ENCODE measurements at places on chromosomes 13 and 19. TPM values are rescaled to one million over a fixed set of nuclear protein-coding genes. Genes with fewer than 3 reads are reported as not detected.
A peak's percentile ranks its signal among the peaks of the same experiment; 100 is the strongest.

Gene NAA16
- 14.9 TPM for total RNA-seq

Gene TMEM147
- 81.6 TPM for total RNA-seq

Gene MARCHF2
- total RNA-seq: 60.1 TPM

Gene PSG11
- not detected for total RNA-seq

Gene SEMA6B
- total RNA-seq: 11.3 TPM

DNA sequence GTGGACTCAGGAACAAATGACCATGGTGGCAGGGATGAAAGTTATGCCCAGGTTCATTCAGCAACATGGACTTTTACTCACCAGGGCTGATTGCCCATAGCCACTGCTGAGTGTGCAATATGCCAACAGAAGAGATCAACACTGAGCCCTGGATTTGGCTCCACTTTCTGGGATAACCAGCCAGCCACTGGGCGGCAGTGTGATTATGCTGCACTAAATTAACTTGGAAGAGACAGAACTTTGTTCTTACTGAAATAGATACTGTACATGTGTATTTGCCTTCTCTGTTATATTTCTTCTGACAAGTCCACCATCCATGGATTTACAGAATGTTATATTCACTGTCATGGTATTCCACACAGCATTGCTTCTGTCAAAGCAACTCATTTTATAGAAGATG lies 257.4 kb downstream of the TDRD3 start:
- no peaks in the 10 kb centered on the region for H3K27me3 ChIP-seq
- H3K4me1 ChIP-seq: no peaks in the 10 kb centered on the region
- DNase-seq: no peak
- no peaks in the 10 kb centered on the region for H3K36me3 ChIP-seq

DNA sequence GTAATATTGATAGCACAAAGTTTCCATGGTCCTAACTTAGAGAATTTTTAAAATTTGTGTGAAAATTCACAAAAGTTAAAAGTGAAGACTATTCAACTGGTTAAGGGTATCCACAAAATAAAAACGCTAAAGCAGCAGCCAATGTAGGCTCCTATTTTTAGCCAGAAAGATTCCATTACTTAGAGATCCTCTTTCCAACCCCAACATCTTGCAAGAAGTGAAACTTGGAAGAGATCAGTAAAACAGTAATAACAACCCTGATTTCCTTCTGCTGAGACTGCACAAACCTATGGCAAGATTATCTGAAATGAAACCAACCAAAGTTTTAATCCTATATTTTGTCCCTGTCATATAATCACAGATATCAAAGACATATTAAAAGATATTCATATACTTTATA lies 8.5 kb downstream of the TBC1D4 start:
- no peaks in the 10 kb centered on the region for H3K27me3 ChIP-seq
- no peak overlapping the region for H3K4me3 ChIP-seq
- no peak overlapping the region for H3K27ac ChIP-seq
- no peaks in the 10 kb centered on the region for H3K4me1 ChIP-seq

DNA sequence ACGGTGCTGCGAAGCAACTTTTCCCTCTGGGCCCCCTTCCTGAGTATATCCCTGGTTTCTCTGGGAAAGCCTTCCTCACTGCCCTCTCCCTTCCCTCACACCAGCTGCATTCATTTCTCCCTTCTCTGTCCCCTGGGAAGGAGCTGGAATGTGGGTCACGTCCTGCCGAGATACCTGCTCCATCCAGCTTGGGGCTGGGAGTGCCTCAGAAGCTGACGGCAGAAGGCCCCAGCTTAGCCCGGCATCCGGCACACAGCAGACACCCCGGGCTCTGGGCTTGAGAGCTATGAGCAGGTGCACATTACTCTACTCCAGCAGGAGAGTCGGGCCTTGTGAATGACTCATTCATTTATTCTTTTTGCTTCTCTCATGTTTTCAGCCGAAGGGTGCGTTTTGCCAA lies 170.6 kb downstream of the TEX29 start:
- H3K4me1 ChIP-seq: no peaks in the 10 kb centered on the region
- DNase-seq: no peak
- no peaks in the 10 kb centered on the region for H3K36me3 ChIP-seq
- H3K4me3 ChIP-seq: no peak overlapping the region
- H3K27ac ChIP-seq: no peak overlapping the region

GRCh38 chr19:4967738-4968461 lies 1.0 kb upstream of the KDM4B start:
- no peaks in the 10 kb centered on the region for H3K36me3 ChIP-seq
- peak overlapping the region; percentile 41 for H3K4me3 ChIP-seq
- H3K27ac ChIP-seq: no peak overlapping the region
- no peaks in the 10 kb centered on the region for H3K27me3 ChIP-seq
- peaks cover 36% of the 10 kb centered on the region for H3K4me1 ChIP-seq

- H3K27me3 ChIP-seq: no peaks in the 10 kb centered on the region
- H3K36me3 ChIP-seq: no peaks in the 10 kb centered on the region
- H3K27ac ChIP-seq: no peak overlapping the region
- no peak for DNase-seq
Observed at GRCh38 chr13:59842507-59842906, 321.2 kb downstream of the DIAPH3 start.

- H3K4me1 ChIP-seq: peaks cover 34% of the 10 kb centered on the region
- H3K4me3 ChIP-seq: no peak overlapping the region
- H3K36me3 ChIP-seq: no peaks in the 10 kb centered on the region
- no peak overlapping the region for H3K27ac ChIP-seq
- H3K27me3 ChIP-seq: no peaks in the 10 kb centered on the region
- DNase-seq: no peak
Observed at GRCh38 chr13:31887286-31887685, 144.3 kb upstream of the FRY start.

DNA sequence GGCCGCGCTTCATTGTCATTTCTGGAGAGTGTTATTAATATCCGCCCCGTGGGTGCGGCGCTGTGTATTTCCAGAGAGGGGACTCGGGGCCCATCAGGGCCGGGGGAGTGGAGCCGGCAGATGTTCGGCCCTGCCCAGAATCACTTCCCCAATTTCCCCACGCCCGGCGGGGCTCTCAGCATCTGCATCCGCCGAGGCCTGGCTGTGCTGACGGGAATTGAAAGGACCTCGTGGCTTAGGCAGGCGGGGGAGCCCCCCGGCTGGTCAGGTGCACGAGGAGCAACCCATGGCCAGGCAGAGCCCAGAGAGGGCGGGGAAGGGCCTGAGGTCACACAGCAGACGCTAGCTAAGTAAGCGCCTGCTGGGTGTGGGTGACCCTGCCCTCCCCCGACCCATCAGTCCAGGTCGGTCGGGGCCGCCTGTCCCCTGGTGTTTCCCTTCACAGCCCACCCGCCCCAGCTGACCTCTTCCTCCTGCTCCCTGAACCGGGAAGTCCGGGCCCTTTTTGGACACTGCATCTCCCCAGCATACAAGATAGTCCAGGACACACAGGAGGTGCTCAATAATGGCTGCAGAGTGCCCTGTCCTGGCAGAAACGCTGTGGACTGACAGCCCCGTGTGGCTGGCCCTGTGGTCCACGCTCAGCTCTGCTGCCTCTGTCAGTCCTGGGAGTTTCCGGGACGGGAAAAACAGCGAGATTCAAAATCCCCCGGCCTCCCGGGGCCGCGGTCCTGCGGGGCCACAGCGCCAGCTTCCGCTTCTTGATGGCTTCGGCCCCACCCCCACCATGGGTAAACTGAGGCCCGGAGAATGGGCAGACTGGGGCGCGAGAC lies 22.1 kb downstream of the ARID3A start:
- no peaks in the 10 kb centered on the region for H3K36me3 ChIP-seq
- DNase-seq: peak; percentile 84
- no peak overlapping the region for H3K4me3 ChIP-seq
- H3K4me1 ChIP-seq: peaks cover 19% of the 10 kb centered on the region

DNA sequence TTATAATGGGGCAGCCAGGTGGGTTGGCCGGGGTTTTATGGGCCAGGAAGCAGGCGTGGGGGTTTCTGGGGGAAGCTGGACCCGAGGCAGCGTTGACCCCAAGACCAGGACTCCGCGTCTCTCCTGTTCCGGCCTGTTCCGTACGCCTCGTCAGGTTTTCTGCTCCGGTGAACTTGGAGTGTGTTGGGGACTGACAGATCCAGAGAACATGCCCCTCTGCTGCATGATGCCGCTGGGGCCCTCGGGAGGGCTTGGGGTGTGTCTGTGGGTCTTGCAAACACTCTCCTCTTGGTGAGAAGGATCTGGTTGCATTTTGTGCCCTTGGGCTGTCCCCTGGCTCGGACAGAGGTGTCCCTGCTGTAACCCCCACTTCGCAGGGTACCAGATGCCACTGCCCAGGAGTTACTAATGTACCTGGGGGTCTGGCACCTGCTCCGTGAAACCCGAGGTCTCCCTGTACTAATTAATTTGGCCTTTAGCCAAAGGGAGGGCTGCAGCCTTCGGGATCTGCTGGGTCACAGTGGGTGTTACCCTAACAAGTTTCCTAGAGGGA lies 15.6 kb downstream of the KDM4B start:
- peaks cover 48% of the 10 kb centered on the region for H3K4me1 ChIP-seq
- no peak overlapping the region for H3K27ac ChIP-seq
- no peaks in the 10 kb centered on the region for H3K27me3 ChIP-seq
- H3K36me3 ChIP-seq: peaks cover 5% of the 10 kb centered on the region

All from lower lobe of right lung (tissue), 2 donors.